ENCODE measurements at places on chromosomes 16 and 17. TPM values are rescaled to one million over a fixed set of nuclear protein-coding genes. Genes with fewer than 3 reads are reported as not detected.

- DNase-seq = no peak
These were observed 19.6 kb upstream of the MFSD6L start for GRCh38 chr17:8818654-8819330.

GRCh38 chr17:6523330-6523729 is 33.0 kb downstream of the PITPNM3 start:
- DNase-seq = no peak

GRCh38 chr16:17072104-17072503 is 398.7 kb downstream of the XYLT1 start:
- no peak for DNase-seq

DNA sequence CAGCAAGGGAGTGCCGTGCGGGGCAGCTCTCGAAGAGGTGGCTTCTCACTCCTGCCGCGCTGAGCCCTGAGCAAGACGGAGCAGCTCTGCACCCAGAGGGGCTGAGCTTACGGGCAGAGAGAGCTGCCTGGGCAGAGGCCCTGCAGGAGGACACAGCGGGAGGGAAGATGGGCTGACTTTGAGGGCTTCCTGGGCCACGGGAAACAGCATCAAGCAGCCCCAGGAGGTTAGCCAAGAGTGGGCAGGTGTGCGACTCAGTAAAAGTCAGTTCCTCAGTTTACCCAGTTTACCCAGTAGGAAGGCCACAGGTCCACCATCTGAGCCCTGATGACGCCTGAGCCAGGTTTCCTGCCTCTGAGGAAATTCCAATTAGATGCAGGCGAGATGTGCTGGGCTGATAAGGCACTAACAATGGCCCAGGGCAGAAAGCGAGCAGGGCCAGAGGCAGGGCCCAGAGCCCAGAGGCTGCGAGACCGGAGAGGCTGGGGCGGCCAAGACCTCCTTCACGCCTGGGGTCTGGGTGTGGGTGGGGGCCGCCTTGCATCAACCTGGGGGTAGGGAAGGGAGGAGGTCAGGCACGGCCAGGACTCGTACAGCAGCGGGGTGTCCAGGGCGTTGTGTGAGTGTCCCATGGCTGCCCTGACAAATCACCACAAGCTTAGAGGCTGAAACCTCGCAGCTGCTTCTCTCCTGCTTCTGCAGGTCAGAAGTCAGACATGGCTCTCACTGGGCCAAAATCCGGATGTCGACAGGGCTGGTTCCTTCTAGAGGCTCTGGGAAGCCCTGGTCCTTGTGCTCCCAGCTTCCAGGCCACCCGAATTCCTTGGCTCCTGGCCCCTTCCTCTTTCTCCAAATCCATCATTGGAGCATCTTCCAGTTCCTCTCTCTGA is 32.0 kb upstream of the CIBAR2 start:
- DNase-seq = no peak

DNA sequence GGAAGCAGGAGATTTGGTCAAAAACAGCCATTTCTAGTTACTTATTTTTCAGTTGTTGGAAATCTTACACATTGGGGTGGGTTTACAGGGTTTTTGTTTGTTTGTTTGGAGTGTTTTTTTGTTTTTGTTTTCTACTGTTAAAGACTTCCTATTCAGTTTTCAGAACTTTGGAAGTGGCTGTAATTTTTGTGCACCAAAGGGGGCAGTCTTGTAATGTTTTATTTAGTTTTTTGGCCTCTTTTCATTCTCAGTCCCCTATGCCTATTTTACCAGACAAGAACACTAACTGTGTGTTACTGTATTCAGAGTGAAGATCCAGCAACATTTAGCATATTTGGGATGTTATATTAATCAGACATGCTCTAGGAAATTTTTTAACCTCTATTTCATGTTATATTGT is 20.6 kb downstream of the TPPP3 start:
- no peak for DNase-seq

- no peak for DNase-seq
These were observed 5.7 kb downstream of the FN3K start for GRCh38 chr17:82740906-82741759.

DNA sequence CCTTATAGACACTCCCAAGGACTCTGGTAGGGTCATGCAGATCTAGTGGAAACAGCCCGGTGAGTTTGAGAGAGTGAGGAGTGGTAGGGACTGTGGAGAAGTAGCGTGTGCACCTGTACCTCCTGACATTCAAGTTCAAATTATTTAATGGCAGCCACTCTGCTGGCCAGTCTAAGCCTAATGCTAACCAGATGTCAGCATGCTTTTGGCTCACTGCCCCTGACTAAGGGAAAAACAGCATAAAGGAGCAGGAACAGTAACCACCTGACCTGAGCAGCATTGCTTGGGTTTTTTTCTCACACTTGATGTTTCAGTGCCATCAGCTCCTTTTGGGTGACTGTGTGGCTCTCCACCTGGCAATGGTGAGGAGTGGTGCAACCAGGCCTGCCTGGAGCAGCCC is 23.8 kb upstream of the SLC12A3 start:
- no peak for DNase-seq

DNA sequence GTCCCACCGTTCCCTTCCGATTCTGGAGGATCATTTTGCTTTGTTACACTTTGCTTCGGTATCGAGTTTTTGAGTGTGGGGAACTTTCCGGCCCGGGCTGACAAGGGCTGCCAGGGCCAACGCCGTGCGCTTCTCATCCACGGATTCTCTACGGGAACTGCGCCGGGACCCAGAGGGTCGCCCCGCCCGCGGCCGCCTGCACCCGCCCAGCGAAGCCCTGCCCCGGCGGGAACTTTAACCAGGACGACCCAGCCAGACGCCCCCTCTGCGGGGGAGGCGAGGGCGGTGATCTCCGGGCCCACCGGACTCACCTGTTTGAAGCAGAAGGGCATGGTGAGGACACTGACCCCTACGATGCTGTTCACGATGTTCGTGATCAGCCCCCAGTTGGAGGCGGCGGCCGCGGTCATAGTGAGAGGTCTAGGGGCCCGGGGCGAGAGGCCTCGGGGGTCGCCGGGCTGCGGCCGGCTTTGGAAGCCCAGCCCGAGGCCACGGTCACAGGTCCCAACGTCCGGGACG is 536 bp downstream of the SLC38A10 start:
- no peak for DNase-seq

- DNase-seq = no peak
These were observed 5.3 kb upstream of the PHOSPHO1 start for GRCh38 chr17:49235896-49236295.

DNA sequence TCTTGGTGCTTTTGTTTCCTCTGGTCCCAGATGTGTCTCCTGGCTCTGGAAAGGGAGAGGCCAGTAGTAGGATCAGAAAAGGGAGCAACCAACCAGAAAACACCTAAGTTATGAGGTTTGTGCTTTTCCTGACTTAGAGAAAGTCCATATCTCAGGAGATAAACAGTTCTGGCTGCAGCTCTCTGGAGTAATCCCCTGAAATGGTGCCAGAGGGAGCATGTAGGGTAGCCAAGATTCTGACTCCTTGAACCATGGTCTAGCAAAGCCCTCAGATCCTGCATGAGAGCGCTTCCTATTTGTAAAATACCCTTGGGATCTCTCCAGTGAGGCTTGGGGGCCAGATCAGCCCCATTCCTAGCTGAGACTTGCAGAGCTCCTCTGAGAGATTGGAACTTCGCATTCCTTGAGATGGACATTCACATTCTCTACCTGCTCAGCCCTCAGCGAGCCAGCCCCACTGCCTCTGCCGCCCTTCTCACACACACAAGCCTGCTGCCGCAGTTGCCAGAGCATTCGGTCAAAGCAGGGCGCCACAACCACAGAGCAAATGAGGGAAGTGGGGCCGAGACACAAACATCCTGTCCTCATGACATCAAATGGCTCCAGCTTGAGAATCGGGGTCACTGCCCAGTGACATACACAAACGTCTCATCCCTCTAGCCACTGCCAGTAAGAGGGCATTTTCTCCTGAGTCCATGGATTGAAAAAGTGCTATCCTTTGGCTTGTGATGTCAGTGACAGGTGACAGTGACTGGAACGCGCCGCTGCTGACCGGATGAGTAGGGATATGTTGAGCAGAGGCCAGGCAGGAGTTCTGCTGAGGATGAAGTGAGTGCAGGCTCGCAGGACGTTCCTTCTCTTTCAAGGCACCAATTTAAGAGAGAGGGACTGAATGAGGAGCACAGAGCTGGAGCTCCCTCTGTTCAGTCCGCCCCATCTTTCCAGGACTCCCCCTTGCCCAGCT is 5.0 kb downstream of the ABHD15 start:
- no peak for DNase-seq

DNA sequence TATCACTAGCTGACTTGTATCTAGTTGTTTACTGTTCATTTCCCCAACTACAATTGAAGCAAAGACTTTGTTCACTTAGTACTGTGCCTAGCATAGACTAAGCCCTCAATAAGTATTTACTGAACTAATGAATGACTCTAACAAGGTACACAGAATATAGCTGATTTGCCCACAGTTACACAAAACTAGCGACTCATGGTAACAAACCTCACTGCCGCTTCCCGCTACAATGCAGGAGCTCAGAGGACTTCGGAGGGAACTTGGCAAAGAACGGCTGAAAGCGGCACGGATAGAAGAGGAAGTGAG is 524 bp downstream of the EFTUD2 start:
- DNase-seq = no peak

DNA sequence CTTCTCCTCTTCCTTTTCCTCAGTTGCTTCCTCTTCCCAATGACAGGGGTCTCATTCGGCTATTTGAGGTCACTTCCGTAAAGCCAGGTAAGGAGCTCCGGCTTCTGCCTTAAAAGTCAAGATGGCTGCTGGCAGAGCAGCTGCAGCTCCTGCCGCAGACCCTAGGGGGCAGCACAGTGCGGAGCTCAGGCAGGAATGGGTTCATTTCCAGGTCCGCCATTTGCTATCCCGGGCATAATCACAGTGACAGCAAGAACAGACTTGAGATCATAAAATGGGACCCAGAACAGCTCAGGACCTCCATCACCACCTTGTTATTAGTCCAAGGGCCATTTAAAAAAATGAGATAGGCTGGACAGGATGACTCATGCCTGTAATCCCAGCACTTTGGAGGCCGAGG is 199.5 kb downstream of the ZNF18 start:
- no peak for DNase-seq

GRCh38 chr17:58806046-58806445 is 50.4 kb downstream of the PPM1E start:
- no peak for DNase-seq

SLC13A2 gene
- total RNA-seq = not detected

DNA sequence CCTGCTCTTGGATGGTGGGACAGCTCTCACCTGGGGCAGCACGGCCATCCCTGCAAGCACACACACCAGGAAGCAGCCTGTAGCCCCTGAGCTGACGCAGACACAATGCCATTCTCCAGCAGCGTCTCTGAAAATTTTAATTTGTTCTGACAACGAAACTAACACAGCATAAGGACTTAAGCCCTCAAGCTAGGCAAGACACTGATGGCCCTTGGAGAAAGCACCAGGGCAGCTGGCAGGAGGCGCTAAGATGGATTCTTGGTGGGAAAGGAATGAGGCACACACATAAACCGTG is 2.7 kb upstream of the LIMD2 start:
- DNase-seq = no peak

DNA sequence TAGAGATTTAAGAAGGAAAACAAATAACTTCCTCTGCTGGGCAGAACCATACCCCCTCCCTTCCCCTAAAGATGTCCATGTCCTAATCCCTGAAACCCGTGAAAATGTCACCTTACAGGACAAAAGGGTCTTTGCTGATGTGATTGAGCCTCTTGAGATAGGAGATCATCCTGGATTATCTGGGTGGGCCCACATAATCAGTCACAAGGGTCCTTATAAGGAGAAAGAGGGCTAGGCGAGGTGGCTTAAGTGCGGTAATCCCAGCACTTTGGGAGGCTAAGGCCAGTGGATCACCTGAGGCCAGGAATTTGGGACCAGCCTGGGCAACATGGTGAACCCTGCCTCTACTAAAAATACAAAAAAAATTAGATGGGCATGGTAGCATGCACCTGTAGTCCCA is 12.0 kb upstream of the SLC39A11 start:
- no peak for DNase-seq

GRCh38 chr17:41133880-41134735 is 6.2 kb downstream of the KRTAP4-6 start:
- no peak for DNase-seq

- DNase-seq = no peak
These were observed at the start of gene CCDC92B for GRCh38 chr17:2749058-2749783. CCDC92B (minus strand) TSS chr17:2749652; CDS start chr17:2735145, 14,507 bp downstream.

DNA sequence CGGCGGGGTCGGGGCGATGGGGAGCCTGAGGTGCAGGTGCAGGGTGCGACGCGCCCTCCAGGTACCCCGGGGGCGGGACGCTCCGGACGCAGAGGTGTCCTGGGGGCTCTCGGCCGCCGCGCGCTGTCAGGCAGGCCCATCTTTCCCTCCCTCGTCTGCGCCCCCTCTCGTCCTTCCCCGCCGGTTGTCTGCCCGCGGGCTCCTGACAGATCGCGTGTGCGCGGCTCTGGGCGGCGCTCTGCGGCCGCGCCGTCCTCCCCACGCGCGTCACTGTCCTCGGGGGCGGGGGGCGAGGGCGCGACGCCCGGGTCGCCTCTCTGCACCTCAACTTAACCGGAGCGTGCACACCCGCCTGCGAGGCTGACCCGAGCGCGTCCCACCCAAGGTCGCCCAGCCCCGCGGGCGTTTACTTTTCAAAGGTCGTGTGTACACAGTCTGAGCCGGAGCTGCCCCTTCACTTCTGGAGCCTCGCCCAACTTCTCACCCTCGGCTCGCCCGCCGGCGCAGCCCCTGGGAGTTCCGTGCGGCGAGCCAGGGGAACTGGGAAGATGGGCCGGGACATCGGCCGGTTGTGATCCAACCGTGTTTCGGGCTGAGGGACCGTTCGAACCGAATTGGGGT is 512 bp downstream of the AKAP1 start:
- peak; percentile 54 for DNase-seq

AANAT gene
- 1.7 TPM for total RNA-seq

DNA sequence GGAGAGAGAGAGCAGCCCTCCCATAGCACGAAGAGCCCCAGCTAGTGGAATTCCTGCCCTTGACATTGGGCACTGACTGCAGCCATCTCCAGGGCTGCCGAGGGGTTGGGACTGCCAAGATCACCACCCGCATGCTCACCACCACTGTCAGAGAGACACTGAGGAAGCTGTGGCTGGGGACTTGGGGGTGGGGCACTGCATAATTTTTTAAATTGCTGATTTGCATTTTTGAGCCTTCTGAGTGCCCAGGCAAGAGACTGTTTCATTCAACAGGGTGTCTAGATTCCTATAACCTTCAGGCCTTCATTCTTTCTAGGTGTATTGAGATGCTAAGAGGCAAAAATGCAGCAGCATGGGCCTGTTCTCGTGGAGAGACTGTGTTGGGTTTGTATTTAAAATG is 9.0 kb upstream of the EPX start:
- no peak for DNase-seq

- no peak for DNase-seq
These were observed 11.7 kb downstream of the TMEM238L start for GRCh38 chr17:10792151-10792550.

VAT1L gene
- total RNA-seq = 25.9 TPM

DNA sequence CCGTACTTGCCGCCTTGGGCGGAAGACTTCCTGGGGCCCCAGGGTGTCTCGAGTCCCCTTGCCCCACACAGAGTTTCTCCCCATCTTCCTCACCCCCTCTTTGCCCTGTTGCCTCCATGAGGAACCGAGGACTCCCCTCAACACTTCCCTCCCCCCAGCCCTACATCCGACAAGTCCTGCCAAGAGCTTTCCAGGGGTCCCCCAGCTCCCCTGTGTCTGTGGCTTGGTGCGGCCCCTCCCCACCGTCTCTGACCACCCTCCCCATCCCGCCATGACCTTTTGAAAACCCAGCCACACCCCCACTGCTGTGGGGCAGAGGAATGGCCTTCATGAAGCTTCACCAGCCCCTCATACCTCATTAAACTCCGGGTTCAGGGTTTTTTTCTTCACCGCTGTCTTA is 11.4 kb downstream of the SCGB1C2 start:
- no peak for DNase-seq
